ENCODE measurements at places on chromosomes 1 and 21.

- DNase-seq: no peak
These were observed 843.6 kb downstream of the ADGRL2 start for GRCh38 chr1:82644186-82644915.

DNA sequence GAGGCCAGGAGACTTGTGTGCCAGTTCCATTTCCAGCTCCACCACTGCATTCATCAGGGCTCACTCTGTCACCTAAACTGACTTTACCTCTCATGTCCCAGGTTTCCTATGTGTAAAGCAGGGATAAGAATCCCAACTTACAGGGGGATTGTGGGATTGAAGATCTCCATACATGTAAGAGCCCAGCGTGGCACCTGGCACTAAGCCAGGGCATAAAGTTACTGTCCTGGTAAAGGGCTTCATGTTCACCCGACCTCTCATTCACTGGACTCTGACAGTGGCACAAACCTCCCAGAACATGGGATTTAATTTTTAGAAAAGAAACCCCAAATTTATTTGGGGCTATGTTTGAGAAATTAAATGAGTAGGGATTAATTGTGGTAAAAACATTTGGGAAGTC lies 8.9 kb upstream of the IGFN1 start:
- DNase-seq: no peak

DNA sequence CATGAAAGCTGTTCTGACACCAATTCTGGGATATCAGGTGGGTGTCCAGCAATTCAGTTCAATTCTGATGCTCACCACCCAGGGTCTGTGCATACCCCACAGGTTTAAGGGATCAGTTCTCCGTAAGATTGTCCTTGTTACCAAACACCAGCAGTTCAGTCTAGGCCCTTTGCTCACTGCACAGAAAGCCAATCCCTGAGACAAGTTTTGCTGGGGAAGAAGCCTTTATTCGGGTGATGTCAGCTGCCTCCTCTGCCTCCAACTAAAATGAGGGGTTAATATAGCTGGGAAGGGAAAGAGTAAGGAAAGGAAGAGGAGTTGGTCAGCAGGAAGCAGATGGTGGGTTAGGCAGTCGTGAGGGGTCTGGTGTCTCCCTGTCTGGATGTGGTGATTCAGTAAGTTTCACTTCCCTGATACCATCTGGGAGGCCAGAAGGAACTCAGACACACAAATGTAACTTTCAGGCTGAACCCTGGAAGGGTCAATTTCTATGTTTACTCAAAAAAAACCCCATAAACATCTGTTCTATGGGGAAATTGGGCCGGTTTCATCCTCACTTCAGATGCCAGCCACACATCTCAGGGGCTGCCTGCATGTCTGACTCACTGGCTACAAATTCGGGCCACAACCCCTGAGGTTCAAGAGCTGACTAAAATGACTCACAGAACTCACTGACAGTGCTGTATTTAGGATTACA lies 83.3 kb upstream of the PGBD5 start:
- DNase-seq: no peak

DNA sequence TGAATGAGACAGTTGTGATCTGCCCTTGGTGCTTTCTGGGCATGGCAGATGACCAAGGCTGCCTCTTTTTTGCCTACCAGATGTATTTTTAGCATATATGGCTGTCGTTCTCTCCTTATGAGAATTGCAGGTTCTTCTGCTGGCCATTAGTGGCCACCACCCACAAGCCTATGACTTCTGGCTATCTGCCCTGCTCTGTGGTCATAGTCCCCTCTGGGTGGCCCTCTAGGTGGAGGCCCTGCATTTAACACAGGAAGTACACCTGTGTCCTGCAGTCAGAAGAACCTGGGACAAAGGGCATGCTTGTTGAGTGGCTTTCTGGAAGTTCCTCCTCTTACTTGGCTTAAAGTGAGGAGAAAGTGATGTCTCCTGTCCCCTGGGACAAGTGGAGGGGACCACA lies 6.5 kb downstream of the FCAMR start:
- DNase-seq: no peak

- DNase-seq: no peak
These were observed 11.6 kb downstream of the HHAT start for GRCh38 chr1:210340311-210340710.

DNA sequence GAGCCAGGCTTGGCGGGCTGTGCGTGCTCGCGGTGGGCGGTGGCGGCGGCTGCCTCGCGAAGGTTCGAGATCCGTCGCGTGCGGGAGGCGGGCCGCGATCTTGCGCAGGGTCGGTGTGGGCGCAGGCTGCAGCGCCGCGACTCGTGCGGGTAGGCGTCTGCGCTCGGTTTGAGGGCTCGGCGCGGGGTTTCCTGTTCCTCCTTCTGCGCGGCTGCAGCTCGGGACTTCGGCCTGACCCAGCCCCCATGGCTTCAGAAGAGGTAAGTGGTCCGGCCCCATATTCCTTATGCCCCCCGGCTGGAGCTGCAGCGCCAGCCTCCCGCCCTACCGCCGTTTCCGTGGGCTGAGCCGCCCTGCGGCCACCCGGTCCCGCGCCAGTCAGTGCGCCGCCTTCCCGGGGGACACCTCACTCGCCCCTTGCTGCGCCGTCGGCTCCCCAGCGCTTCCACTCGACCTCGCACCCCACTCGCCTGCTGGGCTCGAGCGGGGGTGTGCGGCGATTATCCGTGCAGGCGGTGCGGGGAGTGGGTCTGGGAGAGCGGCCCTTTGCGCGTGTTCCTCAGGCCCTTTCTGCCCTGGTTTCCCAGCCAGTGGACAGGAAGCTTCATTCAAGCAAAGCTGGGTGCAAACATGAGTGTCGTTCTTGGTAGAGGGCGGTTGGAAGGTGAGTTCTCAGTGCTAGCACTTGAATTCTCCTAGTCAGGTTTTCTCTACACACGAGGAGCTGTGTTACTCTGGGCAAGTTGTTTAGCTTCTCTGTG lies at the start of gene CACYBP:
CACYBP (plus strand) TSS at position 12 of the 761 bp plus-strand sequence; CDS start at position 246, 234 bp downstream.
- DNase-seq: peak; percentile 23

DNA sequence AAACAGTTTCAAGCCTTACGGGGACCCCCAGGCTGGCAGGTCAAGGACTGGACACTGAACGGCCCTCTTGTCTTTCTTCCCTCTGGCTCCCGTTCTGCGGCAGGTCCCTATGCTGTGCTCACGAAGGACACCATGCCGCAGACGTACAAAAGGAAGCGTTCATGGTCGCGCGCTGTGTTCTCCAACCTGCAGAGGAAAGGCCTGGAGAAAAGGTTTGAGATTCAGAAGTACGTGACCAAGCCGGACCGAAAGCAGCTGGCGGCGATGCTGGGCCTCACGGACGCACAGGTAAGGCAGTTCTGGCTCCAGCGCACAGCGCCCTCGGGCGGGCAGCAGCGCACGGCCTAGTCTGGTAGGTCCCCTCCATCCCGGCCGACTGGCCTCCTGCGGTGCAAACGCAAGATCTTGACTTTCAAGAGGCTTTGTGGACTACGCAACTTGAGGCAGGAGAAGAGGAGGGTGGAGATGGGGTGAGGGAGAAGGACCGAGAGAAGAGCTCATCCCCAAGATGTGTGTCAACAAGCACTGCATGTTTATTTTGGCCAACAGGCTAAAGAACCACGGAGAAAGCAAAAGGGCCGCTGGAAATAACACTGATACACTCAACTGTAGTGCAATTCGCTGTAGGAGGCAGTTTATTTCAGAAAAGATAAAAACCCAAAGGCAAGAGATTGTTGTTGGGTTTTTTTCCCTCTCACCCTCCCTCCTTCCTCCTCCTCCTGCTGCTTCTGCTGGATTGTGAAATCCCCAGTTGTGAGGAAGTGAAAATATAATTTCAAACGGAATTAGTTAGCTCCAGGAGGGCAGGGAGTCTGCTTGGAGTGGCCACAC lies 3.0 kb downstream of the HLX start:
- DNase-seq: no peak

DNA sequence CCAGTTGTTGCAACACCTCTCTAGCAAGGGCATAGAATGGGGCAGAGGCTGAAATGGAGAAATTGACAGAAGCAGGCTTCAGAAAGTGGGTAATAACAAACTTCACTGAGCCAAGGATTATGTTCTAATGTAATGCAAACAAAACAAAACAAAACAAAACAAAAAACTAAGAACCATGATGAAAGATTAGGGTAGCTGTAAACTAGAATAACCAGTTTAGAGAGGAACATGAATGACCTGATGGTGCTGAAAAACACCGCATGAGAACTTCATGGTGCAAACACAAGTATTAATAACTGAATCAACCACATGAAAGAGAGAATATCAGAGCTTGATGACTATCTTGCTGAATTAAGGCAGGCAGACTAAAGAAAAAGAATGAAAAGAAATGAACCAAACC lies 1707.7 kb downstream of the BRINP3 start:
- no peak for DNase-seq

- DNase-seq: no peak
These were observed 30.7 kb upstream of the SLC19A1 start for GRCh38 chr21:45572783-45573451.

DNA sequence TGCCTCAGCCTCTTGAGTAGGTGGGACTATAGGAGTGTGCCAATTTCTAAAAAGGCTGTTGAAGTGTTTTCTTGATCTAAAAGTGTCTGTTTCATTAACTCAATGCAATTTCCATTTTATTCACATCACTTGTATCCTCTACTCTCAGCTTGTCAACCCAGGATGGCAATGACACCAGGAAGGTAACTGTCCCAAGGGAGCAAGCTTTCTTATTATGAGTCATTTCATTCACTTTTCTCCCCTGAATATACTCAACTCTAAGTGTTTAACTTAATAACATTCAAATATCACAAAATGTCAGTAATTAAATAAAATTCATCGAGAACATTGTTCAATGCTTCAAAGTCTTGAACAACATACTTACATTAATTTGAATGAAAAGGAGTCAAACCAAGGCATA lies 22.9 kb upstream of the GFI1 start:
- DNase-seq: no peak

GRCh38 chr1:94606471-94606870 lies 64.9 kb upstream of the F3 start:
- no peak for DNase-seq

- no peak for DNase-seq
These were observed 16.1 kb downstream of the H6PD start for GRCh38 chr1:9250411-9251381.

DNA sequence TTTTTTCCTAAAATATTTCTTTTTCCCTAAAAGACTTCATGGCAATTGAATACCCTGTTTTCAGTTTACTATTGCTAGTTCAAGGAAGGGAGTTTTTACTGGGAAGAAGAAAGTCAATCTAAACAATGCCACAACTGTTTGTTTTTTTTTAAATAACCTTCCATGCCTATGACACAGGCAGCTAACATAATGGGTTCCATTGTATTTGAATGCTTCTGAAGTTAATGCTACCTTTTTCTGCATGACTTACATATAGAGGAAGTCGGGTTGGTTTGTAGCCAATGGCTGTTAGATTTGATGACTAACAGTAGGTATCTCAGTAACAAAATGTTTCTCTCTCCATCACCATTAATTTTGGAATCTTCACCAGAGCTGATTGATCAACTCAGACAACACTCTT lies 134.0 kb downstream of the KIF26B start:
- no peak for DNase-seq
